ENCODE measurements at places on chromosomes 1 and 21.

DNA sequence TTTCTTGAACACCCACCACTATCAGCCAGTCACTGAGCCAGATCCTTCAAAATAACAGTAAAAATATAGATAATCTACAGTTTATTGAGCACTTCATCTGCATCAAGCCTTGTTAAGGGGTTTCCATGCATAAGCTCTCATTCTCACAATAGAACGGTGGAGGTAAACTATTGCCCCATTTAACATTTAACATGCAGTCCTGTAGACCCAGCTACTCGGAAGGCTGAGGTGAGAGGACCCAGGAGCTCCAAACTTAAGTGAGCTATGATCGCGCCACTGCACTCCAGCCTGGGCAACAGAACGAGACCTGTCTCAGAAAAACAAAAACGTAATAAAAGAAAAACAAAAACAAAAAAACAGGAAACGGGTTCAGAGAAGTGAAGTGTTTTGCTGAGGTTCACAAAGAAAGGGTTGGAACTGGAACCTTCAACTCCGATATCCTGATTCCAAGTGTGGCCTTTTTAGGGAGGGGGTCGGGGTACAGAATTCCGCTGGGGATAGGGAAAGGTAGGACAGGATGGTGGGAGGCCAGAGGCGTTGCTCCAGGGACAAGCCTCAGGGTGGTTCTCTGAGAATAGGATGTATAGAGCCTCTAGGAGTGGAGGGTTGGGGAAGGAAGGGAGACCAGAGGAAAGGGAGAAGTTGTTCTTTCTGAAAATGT lies 11.6 kb upstream of the SESN2 start:
- no peak for DNase-seq

- no peak for DNase-seq
Observed at GRCh38 chr1:65260851-65261473, 48.4 kb upstream of the DNAJC6 start.

- DNase-seq: no peak
Observed at GRCh38 chr1:11421443-11421842, 57.5 kb upstream of the DISP3 start.

DNA sequence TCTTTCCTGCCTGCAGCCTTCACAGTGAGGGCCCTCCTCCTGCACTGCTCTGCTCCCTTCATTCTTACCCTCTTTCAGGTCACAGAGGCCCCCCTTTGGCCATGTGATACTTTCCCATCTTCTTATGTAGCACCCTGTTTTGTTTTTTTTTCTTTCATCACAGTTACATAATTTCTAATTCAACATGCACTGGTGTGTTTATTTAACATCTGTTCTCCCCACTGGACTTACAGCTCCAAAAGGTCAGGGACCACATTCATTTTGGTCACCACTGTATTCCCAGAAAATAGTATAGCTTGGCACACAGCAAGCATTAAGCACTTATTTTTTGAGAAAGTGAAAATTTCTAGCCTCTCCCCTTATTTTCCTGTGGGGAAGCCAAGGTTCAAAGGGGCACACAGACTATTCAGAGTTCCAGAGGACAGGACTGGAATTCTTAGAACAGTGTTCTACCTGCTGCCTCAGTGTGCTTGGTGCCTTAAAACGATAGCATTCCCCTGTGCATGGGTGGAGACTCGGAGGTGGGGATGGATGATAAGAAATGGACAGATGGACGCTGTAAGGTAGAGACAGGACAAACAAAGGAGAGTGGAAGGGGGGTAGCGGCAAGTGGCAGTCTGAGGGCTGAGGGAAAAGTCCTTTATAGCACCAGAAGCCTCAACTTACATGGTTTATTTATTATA lies 5.3 kb downstream of the DENND2D start:
- DNase-seq: peak; percentile 13

- no peak for DNase-seq
Observed at GRCh38 chr1:212225416-212225815, 59.8 kb upstream of the PPP2R5A start.

DNA sequence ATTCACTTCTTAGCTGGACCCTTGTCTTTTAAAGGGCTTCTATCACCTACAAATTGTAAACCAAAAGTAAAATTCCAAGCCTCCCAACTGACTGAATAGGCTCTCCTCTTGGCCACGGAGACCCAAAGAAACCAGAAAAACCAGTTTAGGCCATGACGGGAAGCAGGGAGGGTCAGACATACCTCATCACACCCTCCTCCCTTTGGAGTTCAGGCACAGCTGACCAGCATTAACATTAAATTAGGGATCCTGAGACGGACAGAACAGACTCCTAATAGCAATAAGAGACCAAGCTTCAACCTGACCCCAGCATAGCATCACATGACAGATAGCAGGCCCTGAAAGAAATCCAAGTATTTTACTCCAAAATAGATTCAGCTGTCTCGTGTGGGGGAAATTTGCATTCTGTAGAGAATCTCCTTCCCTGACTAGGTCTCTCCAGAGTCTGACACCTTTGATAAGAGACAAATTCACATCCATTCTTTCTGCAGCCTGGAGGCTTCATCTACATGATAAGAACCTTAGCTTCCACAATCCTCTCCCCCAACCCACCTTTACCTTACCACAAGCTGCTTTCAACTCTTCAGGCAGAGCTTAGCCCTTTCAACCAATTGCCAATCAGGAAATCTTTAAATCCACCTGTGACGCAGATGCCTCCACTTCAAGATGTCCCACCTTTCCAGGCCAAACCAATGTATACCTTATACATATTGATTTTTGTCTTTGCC lies 177.1 kb upstream of the RAB4A start:
- no peak for DNase-seq

DNA sequence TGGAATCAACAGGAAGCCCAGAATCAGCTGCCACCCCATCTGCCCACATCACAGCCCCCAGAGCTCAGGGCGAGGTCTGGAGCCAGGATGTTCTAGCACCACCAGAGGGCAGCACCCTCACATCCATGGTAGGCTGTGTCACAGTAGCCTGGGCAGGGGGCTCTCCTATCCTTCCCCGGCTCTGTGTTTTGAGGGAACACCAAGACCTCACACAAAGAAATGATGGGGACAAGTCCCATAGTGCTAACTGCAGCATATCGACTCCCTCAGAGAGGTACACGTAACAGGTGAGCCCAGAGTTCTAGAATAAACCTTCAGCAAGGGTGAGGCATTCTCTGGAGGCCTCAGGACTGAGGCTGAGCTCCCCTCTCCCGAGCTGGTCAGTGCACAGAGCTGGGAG lies 2.3 kb upstream of the KCNC4 start:
- no peak for DNase-seq

DNA sequence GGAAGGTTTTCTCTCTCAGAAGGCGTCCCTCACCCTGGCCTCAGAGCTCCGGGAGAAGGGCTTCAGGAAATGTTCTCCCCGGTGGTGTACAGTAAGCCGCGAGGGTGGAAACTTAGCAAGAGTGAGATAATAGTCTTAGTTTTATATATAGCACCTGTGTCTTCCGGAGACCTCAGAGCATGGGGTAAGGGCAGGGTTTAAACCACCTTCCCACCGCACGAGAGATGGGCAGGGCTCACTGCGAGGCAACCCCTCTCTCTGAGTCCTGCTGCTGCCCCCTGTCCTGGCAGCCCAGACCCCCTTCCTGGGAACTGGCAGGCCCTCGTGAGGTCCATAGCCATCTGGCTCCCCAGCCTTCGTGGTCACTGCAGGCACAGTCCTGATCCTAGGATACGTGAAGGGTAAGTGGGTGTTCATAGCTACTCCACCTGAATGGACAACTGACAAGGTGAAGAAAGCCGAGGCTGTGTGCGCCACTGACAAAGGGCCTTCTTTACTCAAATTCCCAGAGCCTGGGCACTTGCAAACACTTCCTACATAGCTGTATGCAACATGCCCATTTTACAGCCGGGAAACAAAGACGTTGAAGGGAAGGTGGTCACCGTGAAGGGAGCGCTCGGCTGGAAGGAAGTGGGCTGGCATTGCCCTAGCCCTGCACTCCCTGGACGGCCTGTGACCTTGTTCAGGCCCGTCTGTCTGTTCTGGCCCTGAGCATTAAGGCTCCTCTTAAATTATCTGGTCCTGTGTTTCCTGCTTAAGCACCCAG lies 26.9 kb downstream of the ITPKB start:
- DNase-seq: no peak

GRCh38 chr1:107016376-107016978 lies 40.0 kb upstream of the PRMT6 start:
- DNase-seq: no peak

- no peak for DNase-seq
Observed at GRCh38 chr1:62353853-62354252, 34.6 kb upstream of the KANK4 start.

DNA sequence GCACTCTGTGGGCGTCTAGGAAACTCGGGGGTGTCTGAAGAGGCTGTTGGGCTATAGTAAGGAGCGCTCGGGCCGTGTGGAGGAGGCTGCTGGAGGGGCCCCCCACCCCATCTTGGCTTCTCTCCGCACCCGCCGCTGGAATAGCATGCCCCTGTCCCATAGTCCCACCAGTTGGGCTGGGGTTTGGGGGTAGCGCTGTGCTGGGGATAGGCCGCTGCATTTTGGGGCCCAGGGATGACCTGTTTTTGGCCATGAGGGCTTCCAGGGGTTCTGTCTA lies 511 bp downstream of the EFNA3 start:
- DNase-seq: no peak

DNA sequence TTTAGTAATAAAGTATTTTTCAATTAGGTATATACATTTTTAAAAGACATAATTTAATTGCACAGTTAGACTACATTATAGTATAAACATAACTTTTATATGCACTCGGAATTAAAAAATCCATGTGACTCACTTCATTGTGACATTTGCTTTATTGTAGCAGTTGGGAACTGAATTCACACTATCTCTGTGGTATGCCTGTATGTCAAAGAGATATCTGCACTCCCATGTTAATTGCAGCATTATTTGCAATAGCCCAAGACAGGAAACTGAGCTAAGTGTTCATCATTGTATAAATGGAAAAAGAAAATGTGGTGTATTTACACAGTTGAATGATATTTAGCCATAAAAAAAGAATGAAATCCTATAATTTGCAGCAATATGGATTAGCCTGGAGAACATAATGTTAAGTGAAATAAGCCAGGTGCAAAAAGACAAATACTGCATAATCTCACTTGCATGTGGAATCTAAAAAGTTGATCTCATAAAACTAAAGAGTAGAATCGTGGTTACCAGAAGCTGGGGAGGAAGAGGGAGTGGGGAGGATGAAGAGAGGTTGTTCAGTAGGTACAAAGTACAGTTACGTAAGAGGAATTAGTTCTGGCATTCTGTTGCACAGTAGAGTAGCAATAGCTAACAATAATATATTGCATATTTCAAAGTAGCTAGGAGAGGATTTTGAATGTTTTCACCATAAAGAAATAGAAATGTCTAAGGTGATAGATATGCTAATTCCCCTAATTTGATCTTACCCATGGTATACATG lies 64.8 kb downstream of the DPT start:
- DNase-seq: no peak

DNA sequence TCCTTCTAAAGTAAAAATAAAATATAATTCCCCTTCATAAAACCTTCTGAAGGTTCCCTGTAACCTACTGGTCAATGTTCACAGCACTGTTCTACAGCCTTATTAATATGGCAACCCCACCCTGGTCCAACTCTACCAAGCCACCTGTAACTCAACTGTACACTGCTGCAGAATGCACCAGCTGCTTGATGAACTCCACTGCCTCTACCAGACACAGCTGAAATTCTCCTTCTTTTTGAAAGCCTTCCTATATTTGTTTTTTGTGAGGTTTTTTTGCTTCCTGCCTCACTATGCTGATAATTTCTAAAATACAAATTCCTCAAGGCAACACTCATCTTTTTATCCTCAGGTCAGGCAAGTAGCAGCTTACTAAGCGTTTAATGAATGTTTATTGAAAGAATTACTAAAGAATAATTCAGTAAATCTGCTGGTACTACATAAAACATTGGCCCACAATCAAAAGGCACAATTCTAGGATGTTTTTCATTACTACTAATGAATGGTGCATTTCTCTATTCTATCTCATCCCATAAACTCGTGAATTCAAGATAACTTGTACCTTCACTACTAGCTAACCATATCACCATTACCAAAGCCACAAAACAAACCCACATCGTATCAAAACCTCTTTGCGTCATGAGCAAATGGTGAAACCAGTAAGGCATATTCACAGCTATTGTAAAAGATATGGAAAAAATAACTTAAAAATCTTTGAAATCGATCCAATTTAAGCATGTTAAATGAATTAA lies 2.4 kb downstream of the SSX2IP start:
- DNase-seq: no peak

DNA sequence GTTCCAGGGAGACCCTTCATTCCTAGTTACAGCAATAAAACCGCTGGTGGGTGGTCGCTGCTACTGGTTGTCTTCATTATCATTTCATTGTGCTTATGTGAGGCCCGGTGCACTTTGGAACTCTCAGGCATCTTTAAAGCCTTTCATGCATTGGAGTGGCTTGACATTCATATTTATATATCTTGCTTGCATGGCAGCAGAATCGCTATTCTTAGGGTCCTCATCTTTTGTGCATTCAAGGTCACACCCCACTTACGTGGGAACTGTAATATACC lies 110.1 kb downstream of the ZBTB18 start:
- DNase-seq: no peak

GRCh38 chr21:17527711-17528110 lies 14.9 kb downstream of the CXADR start:
- no peak for DNase-seq

- no peak for DNase-seq
Observed at GRCh38 chr1:244394826-244395765, 56.6 kb downstream of the ADSS2 start.

DNA sequence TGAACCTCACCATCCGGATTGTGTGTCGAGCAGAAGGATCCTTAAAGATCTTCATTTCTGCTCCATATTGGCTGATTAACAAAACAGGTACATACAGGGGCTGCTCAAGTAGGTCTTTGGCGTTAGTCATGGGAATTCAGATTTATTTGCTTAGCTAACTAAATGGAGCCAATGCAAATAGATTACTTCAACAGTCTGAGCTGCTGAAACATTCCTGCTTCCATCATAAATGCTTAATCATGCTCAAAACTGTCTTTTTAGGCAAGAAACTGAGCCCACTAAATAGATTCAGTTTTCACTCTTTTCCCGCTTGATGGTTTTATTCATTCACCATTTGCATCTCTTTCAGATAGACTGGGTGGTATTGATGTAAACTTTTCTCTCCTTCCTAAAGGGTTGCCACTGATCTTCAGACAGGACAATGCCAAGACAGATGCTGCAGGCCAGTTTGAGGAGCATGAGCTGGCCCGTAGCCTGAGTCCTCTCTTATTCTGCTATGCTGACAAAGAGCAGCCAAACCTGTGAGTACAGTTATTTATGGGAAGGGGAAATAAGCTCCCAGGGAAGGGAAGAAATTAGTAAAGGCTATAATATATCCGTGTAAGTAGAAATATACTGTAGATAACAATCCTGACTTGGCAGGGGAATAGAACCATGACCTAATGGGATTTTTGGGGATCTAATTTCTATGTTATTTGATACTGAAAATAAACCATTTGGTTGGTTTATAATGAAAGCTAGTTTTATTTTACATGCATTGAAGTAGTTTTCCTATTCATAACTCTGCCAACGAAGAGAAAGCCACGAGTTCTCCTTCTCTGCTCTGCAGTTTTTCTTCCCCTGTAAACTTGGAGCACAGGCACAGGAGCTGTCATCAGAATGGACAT lies 126.4 kb downstream of the VPS13D start:
- DNase-seq: no peak
